Stimulated activated CD8-positive, alpha-beta memory T cell treated with anti-CD3 and anti-CD28 coated beads, Interleukin-4, amount 100 ng/mL, for 1 hour (primary cell): ENCODE measurements at places on chromosomes 7 and 10.

DNA sequence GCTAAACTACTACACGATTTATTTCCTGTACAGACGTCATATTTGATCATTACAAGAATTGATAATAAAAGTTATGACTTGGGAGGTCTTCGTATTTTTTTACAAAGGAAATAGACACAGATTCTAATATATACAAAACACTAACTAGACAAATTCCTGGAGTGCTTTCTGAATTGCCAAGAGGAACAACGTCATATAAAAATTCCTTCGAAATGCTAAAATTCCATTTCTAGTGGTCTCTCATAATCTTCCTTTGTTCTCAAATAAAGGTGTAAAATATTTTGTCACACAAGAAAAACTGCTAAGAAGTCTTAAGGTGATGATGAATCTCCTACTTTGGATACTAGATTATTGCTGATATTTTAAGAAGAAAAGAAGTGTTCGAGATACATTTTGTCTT lies 85.4 kb downstream of the CDK6 start:
- no peak for DNase-seq

DNA sequence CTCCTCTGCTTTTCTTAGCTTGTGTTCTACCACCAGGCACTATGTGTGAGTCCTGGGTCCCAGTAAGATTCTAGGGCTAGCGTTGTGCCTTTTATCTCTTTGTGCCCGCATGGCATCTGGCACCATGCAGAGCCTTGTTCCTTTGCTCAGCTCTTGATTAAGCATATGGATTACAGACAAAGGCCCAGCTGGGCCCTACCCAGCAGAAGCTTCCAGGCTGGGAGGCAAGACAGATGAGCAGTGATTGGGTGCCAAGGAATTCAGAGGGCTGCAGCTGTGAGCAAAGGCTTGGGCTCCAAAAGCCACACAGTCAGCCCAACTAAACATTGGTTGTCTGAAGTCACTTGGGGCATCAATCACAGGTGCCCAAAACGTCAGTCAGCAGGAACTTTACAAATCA lies 2.0 kb downstream of the ACSM6 start:
- no peak for DNase-seq

GRCh38 chr7:191105-191980 lies 1.0 kb upstream of the FAM20C start:
- no peak for DNase-seq

DNA sequence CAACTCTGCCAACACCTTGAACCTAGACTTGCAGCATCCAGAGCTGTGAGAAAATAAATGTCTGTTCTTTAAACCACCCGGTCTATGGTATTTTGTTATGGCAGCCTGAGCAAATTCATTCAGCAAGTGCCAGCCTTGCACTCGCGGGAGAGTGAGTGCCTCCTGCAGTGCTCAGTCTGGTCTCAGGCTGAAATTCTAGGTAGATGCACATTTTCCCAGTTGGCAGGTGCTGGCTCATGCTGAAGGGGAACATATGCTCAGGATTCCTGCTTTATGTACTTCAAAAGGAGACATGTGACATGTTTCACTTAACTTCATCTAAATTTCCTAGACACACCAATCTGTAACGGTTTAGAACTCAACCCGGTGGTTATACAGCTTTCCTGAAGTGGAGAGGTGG lies 170.8 kb downstream of the MGMT start:
- DNase-seq = no peak

- DNase-seq = no peak
Observed at GRCh38 chr10:50968386-50969091, 83.1 kb upstream of the A1CF start.

DNA sequence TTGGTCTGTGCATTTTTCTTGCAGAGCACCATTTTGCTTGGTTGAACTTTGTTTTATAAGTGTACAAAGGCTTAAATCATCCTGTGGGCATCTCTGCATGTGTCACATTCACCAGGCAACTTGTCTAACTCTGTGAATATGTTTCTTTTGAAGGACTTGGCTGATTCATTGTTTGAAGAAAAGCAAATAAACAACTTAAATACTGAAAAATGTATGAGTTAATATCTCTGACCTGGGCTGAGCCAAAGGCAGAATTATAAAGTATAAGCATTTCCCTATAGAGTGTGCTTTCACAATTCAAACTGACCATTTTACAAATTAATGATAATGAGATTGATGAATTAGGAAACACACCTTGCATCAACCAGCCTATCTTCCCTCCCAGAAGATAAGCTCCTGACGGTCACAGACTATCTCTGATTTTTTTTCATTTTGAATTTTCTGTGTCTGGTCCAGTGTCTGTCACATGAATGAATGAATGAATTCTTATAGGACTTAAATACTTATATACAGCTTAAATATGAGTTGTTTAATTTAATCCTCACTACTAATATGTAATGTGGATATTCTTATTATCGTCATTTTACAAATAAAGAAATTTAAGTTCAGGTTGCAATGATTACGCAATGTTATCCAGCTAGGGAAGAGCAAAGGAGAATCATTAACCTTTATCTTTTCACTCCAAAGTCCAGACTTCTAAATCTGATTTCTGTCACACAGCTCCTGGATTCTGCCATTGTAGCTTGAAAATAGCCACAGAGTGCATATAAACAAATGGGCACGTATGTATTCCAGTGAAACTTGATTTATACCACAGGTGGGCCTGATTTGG lies 182.0 kb upstream of the PHYHIPL start:
- DNase-seq = no peak

- DNase-seq = no peak
Observed at GRCh38 chr7:152081088-152081487, 55.6 kb downstream of the GALNT11 start.

GRCh38 chr10:45179691-45180090 lies 135.7 kb downstream of the OR13A1 start:
- DNase-seq = no peak

- DNase-seq = no peak
Observed at GRCh38 chr7:64612452-64612851, 49.6 kb upstream of the ZNF680 start.

DNA sequence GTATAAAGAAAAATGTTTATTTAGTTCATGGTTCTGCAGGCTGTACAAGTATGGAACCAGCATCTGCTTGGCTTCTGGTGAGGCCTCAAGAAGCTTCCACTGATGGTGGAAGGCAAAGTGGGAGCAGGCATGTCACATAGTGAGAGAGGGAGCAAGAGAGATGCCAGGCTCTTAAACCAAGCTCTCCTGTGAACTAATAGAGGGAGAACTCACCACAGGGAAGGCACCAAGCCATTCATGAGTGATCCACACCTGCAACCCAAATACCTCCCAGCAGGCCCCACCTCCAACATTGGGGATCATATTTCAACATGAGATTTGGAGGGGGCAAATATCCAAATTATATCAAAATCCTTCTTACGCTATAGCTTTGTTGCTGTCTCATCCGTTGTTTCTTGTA lies 113.1 kb downstream of the CPED1 start:
- DNase-seq = no peak

- no peak for DNase-seq
Observed at GRCh38 chr7:87213252-87213651, 6.3 kb downstream of the TMEM243 start.

GRCh38 chr10:131127610-131128009 lies 183.9 kb downstream of the TCERG1L start:
- DNase-seq = no peak

DNA sequence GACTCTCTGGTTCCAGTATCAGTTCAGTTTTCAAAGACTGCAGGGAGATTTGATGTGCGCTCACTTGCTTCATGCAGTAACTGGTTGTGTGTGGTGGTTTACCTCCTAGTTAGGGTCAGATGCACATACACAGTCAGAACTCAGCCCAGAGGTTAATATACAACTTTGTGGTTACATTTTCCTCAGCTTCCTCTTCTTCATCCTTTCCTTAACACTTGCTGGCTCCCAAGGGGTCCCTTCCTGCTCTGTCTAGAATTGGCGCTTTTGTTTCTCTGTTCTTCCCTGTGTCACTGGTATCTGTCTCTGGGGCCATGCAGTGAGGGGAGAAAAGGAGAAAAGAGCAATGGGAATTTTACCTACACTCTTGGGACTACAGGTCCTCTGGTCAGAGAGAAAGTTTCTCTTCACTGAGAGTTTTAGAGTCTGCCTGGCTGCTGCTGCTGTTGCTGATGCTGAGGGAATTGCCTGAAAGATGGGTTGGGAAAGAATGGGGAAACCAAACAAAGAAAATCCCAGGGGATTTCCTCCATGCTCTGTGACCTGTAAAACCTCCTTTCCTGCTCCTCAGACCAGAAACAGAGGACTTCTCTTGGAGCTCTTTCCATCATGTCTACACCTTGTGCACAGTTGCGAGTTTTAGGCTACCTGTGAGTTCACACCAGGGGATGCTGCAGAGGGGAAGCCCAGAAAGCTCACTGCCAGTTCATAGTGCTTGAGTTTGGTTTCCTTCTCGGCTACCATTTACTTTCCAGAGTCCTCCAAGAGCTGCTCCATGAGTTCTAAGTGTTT lies 74.6 kb downstream of the WDFY4 start:
- DNase-seq = no peak

- no peak for DNase-seq
Observed at GRCh38 chr7:142250705-142251104, 7.2 kb downstream of the PRSS58 start.

DNA sequence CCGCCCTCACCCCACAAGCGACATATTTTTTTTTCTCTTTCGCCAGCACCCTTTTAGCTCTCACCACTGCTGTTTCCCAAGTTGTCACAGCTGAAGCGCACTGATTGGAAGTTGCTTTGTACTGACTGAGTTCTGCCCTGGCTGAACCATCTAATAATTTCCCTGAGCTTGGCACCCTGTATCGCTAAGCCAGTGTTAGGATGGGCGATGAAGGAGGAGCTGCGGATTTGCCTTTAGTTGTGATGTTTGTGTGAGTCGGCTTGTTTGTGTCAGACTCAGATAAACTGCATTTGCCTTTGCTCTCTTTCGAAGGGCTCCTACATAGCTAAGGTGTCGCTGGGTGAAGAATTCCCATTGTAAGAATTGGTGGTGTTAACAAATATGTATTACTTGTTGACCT lies 1.3 kb upstream of the ATXN7L1 start:
- DNase-seq = no peak

GRCh38 chr10:97050205-97050745 lies 135.5 kb downstream of the SLIT1 start:
- no peak for DNase-seq

DNA sequence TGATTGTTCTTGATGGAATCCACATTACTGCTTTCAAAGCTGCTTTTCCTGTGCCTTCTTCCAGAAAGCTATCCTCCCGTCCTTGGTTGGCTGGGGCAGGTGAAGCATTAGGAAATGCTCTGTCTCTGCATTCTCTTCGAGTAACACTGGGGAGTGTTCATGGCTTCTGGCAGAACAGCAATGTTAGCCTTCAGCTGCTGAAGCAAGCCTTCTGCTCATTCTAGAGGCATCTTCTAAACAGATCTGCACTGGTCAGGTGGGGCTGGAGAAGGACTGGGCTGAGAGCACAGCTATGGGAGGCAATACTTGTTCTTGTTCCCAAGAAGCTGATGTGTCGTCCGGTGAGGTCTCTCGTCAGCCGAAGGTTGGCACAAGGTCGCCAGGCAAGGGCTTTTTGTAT lies 80.6 kb downstream of the MGMT start:
- no peak for DNase-seq

- no peak for DNase-seq
Observed at GRCh38 chr7:51970961-51971665, 654.5 kb upstream of the COBL start.

- DNase-seq = no peak
Observed at GRCh38 chr7:158424531-158424930, 163.1 kb downstream of the PTPRN2 start.

DNA sequence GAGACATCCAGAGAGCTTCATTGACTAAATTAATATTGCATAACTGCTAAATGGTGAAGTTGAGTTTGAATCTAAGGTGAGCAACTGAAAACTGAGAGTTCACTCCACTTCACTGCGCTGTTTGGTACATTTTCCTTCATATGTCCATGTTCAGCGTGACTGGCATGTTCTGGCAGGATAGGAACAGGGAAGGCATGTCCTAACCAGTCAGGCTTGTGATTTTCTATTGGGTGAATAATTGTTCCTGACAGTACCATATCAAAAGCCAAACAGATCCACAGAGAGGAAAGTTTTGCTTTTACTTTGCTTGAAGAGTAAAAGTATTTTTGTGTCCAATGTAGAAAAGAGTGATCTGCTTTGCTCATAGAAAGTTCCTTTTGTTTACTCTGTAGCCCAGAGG lies 53.2 kb downstream of the WDFY4 start:
- no peak for DNase-seq

- DNase-seq = no peak
Observed at GRCh38 chr10:77442699-77443189, 194.9 kb downstream of the KCNMA1 start.

- no peak for DNase-seq
Observed at GRCh38 chr7:45573204-45573603, 964 bp upstream of the ADCY1 start.

GRCh38 chr10:78937800-78938694 lies 130.7 kb upstream of the ZMIZ1 start:
- no peak for DNase-seq

- no peak for DNase-seq
Observed at GRCh38 chr10:127776816-127777215, 39.8 kb downstream of the FOXI2 start.

- no peak for DNase-seq
Observed at GRCh38 chr7:124323597-124323996, 290.7 kb upstream of the TMEM229A start.

DNA sequence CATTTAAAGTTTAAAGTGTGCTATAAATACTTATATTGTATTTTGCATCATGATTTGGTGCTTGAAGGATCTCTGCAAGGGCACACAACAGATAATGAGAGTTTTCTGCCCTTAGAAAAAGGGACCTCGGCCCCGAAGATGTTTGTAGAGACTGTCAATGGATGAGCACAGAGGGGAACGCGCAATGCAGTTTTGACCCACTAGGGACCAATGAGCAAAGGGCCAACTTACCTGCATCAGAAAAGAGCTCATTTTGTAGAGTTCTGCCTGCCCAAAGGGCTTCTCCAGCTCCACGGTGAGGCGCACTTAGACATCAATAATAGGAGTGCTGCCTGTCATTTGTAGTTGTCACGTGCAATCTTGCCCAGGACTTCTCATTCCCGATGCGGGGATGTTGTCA lies 91.1 kb downstream of the BUB3 start:
- DNase-seq = no peak

- DNase-seq = peak; percentile 43
Observed at GRCh38 chr7:99579956-99580777, 17.9 kb upstream of the TMEM225B start.

- no peak for DNase-seq
Observed at GRCh38 chr7:99478464-99479440, 6.1 kb downstream of the ZNF789 start.

GRCh38 chr10:68665841-68666240 lies 55.2 kb upstream of the CCAR1 start:
- DNase-seq = no peak

- DNase-seq = no peak
Observed at GRCh38 chr10:7363700-7364099, 47.1 kb downstream of the SFMBT2 start.

DNA sequence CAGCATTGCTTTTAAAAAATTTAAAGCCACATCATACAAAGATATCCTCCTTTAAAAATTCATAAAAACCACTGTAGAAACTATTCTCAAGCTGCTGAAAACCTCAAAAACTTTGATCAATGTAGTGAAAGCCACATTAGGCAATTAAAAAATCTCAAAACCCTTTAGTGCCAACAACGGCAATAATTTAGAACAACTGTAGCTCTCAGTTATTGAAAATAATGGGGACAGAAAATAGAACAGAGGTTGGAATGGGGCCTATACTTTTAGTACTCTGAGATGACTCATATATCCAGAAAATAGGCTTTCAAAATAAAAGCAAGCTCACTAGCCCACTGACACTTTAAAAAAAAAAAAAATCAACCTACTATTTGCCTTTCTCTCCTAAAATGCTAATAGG lies 87.5 kb downstream of the GSAP start:
- no peak for DNase-seq
